ENCODE measurements at places on chromosomes 7 and 10.

DNA sequence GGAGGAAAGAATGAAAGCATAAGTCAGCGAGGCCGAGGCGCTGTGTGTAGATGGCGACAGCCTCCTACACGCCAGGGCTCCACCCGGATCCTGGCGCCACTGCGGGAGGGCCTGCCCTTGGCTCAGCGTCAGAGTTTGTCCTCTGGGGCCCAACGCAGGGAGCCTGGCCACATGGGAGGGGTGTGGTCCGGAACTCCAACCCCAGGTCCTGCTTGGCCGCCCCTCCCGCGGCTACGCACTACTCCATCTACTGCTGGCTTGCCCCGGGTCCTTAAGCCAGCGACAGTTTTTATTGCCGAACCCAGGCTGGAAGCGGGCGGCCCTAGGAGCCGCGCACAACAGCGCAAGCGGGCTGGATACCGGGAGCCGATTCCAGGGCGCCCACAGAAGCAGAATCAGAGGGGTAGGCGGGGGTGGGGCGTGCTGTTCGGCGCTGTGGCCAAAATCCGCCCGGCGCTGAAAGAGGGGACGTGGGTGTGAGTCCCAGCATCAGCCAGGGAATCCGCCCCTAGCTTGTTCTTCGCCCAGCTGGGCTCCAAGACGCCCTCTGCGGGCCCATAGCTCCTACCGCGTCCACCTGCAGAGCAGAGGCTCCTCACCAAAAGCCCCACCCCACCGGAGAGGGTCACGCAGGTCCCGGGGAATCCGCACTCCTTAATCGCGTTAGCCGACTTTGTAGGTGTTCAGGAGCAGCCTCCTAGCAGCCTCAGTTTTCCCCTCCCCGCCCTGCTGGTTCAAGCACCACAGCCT lies 4.5 kb downstream of the KAZALD1 start:
- peak; percentile 93 for DNase-seq

GRCh38 chr10:59240582-59241183 lies 64.2 kb downstream of the PHYHIPL start:
- peak; percentile 51 for DNase-seq

GRCh38 chr7:127954357-127954748 lies 76.9 kb downstream of the LRRC4 start:
- DNase-seq, result peak; percentile 52

- DNase-seq, result no peak
Observed at GRCh38 chr10:93425861-93426260, 56.3 kb downstream of the MYOF start.

DNA sequence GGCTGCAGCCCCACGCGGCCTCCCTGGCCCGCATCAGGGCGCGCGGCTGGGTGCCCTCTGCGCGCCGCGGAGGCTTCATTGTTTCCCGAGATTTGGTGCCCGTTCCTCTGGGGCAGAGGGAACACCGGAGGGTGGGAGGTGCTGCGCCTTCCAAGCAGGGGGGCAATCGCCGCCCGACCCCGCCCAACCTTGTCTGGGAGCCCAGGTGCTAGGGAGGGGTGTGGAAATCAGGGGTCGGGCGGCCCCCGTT lies 1.0 kb upstream of the NRP1 start:
- no peak for DNase-seq

All from NCI-H82 (cell line).